PC-9 (cell line): ENCODE measurements at places on chromosomes 2 and 18.
A peak's percentile ranks its signal among the peaks of the same experiment; 100 is the strongest.

DNA sequence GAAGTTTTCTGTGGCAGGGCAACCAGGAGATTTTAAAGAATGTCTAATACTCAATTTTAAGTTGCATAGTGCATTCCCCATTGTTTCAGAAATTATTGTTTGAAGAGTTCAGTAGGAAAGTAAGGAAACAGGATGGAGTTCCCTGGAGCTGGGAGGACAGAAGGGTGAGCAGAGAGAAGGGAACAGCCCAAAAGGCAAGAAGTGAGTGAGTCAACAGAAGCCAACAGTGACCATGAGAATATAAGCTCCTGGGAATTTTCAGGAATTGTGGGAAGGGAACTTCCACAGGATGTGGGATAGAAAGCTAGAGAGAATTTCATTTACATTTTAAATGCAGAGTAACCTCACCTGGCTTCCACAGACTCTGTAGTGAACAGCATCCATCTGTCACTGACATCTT, 268.1 kb upstream of the ATP5MC3 start:
- DNase-seq, result no peak

DNA sequence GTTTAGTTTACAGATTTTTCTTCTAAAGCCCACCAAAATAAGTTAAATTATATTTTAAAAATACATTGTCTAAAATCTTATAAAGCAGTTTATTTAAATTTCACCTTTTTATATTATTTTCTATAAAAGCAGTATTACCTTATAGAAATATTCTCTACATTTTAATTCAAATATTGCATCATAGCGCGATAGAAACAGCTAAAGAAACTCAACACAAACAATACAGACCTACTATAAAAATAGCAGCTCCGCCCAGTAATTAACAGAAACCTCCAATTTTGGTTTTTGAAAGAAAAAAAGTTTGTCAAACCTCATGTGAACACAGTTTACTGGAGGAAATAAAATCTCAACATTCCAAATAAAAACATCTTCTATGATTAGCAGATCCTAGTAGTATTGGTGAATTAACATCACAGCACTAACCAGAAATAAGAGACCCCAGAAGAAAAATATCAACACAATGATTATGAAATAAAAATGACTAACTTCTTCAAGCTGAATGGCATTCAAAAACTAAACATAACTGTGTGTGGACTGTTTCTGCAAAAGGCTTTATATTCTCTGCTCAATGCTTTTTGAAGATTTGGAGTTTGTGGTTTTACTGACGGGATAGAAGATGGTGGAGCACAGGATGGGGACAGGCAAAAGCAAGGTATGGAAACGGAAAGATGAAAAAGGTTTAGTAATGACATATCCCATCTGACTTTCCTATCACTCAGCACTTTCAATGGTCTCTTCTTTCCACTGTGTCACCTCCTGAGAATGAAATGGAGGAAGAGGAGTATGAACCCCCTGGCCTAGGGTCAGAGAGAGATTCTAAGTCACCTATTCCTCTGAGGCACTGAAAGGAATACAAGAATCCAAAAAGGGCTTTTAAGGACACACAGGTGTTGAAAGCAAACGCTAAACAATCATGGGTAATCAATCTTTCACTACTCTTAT, 17.5 kb downstream of the MAP4K3 start:
- DNase-seq, result no peak

GRCh38 chr2:69796174-69796573, 33.3 kb upstream of the GMCL1 start:
- no peak for DNase-seq

DNA sequence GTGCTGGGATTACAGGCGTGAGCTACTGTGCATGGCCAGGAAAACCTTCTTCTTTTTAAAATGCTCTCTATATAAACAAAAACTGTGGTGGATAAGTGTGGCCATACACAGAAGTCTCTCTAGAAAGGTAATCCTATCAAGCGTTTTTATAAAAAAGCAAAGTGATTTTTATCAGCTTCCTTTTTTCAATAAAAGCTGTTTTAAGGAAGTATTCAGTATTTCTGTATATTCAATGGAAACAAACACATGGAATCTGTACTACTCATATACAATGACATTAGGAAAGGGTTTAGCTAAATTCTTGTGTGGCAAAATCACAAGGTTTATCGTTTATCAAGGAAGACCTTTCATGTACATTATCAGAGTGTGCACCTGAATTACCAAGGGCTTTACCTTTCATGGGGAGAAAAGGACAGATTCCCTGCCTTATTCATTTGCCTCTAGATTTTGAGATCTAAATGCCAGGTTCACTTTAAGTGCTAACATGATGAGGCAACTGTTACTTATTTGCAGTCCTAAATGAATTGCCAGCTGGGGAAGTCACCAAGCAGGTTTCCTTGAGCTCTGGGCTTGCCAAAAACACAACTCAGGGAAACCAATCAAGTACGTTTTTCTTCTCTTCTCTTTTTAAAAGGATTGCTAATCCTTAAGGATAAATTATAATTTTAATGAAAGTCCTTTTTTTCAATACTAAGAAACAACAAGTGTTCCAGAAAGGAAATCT, 70.8 kb downstream of the RTN4 start:
- peak; percentile 88 for DNase-seq

GRCh38 chr2:143371616-143372015, 242.4 kb downstream of the ARHGAP15 start:
- no peak for DNase-seq

GRCh38 chr2:194619366-194619765, 1037.7 kb upstream of the SLC39A10 start:
- no peak for DNase-seq

GRCh38 chr2:176969642-176970359, 242.8 kb upstream of the HNRNPA3 start:
- DNase-seq, result no peak
